ENCODE measurements at places on chromosomes 12 and 14.

DNA sequence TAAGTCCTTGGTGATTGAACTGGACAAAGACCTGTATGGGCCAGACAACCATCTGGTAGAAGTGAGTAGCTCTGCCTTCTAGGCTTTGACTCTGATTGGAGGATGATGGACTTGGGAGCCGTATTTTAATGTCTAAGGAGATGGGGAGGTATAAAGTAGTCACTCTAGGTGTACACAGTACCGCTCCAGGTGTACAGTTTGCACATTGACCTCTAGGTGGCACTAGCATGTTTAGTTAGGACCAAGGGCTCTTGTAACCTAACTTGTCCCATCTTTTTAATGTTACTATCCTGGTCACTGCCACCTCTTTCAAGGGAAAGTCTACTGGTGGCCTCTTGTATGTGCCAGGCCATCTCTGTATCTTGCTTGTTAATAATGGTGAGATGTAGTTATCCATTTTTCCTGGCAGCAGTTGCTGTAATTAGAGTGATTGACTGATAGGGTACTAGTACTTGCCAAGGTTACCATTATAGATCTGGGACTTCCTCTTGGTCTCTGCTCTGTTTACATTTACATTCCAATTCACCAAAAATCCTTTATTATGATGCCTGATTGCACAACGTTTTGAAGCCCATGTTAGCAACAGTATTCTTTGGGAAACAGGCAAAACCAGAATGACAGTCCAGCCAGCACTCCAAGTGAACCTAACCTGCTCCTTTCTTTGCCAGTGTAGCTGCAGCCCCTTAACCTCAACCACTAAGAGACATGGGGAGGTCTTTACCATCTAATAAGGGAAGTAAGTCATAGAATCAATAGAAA, 3.6 kb downstream of the SMARCD1 start:
- no peak for DNase-seq

DNA sequence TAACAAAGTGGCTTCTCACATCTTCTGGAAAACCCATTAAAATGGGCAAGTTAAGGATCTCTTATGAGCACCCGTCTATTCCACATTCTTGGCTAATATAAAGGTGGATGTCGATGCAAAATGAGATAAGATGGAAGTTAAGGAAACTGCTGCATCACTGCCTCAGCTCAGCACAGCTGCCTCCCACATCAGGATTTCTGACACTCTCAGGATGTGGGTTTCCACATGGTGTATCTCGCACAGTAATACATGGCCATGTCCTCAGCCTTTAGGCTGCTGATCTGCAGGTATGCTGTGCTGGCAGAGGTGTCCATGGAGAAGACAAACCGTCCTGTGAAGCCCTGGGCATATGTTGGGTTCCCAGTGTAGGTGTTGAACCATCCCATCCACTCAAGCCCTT, 1348.0 kb downstream of the TMEM121 start:
- no peak for DNase-seq

GRCh38 chr12:16163901-16164300, 113.6 kb downstream of the SLC15A5 start:
- no peak for DNase-seq

DNA sequence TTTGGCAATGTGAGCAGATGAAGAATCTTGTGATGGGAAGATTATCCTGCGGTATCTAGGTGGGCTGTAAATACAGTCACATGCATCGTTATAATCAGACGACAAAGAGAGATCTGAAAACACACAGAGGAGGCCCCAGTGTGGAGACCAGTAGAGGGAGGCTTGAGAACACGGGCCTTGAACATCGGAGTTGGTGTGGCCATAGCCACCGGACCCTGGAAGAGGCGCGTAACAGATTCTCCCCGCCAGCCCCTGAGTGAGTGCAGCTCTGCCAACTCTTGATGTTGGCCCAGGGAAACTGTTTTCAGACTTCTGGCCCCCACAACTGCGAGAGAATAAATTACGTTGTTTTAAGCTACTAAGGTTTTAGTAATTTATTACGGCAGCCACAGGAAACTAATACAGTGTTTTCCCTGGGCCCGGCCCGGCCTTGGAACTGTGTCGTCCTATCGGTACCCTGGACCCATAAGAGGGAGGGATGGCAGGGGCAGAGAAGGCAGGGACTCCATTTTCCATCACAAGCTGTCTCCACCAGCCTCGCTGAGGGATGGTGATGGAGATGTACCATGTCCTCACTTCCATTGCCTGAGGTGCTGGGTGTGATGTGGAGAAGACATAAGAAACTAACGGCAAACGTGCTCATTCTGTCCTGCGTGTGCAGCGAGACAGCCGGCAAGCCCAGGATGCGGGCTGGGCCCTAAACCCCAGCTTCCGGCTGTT, 91.6 kb downstream of the NTF3 start:
- DNase-seq: no peak

GRCh38 chr12:41407232-41407799, 219.2 kb downstream of the PDZRN4 start:
- DNase-seq: no peak

DNA sequence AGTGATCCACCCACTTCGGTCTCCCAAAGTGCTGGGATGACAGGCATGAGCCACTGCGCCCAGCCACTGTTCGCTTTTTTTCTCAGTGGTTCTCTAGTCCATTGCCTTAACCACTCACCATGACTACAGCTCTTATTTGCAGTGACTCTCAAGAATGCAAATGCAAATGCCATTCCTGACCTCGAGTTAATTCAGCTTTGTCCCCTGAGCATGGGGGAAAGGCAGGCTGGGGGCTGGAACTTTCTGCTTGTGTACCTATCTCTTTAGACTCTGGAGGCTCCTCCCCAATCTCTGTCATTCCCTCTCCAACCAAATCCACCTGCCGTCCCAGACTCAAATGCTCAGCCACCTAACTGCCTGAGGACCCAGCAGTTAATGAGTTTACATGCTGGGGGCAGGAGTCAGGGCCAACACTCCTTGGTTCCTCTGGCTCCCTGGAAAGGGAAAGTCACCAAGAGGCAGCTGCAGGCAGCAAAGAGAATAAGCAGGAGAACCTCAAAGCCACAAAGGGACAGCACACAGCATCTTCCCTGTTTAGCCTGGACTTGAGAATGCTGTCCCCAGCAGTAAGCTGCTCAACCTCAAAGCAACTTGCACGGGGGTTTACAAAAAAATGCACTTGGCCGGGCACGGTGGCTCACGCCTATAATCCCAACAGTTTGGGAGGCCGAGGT, 5.3 kb upstream of the HNF1A start:
- no peak for DNase-seq

DNA sequence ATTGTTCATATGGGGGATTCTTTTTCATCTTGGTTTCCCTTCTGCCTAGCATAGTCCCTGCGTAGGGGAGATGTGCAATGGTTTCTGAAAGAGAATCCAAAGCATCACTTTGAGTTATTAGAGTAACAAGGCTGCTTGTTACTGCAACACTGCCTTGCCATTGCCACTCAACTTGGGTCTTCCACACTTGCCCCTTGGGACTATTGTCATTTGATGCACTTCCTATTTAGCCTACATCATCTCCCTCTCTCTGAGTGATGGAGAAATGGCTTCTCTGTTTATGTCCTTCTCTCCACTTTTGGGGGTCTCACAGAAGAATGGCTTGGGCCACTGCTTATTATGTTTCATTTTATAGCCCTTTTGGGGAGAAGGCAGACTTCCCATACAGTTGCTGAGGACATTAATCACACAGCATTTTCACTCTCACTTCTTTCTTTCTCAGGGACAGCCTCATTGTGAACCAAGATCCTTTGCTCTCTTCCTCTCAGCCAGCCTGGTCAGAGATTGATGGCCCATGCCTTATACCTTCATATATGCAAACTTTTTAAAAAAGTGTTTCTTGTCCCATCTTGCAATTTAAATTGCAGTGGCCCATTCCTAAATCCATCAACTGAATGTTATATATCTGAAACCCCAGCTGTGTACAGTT, 50.8 kb upstream of the POC1B start:
- DNase-seq: no peak

- no peak for DNase-seq
Measured at GRCh38 chr14:52852810-52853521, 61.6 kb upstream of the GNPNAT1 start.

DNA sequence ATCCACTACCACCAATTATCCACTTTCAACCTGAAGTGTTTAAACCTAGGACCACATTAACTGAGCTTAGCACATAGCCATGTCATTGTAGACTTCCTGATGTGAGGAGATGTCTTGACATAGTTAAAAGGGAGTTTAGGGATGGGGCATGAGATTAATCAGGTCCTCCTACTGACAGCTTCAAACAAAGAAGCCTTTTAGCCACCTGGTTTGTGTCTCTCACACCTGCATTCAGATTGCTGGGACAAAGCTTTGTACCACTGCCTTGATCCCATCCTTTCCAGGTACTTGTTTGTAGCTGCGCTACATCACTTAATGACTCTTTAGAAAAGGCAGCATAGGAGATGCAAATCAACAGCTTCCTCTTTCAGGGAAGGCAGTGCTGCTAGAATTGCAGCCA, 340.7 kb upstream of the DDHD1 start:
- no peak for DNase-seq

DNA sequence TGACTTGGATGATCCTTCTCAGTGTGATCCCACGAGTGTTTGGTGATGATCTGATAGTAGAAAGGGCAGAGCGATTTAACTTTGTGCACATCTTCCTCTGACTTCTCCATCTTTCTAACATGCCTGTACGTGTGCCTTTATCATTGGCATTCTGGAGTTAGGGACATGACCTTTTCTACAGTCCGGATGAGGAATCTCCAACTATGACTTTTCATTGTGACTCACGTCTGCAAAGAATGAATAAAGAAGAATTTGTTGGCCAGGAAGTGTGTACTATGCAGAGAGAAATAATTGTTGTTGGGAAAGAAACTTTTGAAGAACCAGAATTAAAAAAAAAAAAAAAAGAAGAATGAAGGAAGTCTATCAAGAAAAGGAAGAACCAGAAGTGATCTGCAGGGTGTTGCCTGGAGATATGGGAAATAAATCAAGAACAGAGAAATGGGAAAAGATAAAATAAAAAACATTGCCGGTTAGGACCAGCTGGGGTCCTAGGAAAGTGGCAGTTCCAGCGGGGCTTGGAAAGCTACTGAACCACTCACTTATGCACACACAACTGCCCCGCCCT, 25.3 kb downstream of the PPFIBP1 start:
- DNase-seq: no peak

- DNase-seq: no peak
Measured at GRCh38 chr12:56884421-56884820, 49.8 kb downstream of the SDR9C7 start.

GRCh38 chr14:100709289-100710284, 17.1 kb upstream of the DLK1 start:
- DNase-seq: no peak

- no peak for DNase-seq
Measured at GRCh38 chr12:85765453-85765869, 70.7 kb downstream of the RASSF9 start.

DNA sequence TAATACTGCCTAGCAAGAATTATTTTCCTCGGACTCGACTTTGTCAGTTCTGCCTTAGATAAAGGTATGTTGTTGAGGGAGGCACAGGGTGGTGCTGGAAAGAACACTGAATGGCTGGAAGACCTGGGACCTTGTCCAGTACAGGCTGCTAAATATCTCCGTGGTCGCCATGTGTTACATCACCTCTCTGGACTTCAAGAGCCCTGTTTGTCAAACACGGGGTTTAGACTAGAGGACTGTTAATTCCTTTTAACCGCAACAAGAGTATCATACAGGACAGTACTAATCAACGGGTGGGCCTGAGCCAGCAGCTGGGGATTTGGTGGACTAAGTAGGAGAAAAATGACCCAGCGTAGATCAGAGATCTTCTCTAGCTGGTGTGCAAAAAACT, 476.3 kb downstream of the LRIG3 start:
- DNase-seq: no peak

DNA sequence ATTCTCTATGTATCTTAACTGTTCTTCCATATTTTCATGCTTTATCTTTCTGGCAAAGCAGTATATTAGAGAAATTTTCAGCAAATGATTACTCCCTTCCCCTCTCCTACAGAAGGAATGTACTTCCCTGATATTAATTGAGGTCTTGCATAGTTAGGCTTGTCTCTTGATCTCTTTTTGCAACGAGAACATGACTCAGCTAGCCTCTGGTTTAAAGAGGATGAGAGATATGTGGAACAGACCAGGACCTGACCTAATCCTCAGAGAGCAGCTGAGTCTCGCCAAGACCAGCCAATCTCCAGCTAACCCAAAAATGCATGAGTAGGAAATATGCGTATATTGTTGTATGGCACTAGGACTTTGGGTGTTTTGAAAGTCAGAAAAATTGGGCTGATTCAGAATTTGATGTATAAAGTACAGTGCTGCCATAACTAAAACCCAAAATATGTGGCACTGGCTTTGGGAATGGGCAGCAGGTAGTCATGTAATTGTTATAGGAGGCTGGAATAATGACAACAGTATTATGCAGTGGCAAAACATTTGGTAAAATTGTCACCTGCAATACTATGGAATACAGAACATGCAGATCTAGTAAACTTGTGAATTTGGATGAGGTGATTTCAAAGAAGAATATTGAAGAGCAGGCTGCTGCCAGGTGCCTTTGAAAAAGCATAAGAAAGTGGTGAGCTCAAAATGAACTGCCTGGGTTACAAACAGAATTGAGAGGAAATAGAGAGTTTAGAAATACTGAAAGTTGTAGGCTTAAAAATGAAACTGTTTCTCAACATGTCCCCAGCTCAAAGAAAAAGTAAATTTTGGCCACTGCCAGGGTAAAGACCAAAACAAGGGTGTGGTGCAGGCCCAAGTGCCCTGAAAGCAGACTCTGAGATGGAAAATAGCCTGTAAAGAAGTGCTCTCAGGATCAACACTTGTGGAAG, 9.3 kb upstream of the USP15 start:
- DNase-seq: no peak

DNA sequence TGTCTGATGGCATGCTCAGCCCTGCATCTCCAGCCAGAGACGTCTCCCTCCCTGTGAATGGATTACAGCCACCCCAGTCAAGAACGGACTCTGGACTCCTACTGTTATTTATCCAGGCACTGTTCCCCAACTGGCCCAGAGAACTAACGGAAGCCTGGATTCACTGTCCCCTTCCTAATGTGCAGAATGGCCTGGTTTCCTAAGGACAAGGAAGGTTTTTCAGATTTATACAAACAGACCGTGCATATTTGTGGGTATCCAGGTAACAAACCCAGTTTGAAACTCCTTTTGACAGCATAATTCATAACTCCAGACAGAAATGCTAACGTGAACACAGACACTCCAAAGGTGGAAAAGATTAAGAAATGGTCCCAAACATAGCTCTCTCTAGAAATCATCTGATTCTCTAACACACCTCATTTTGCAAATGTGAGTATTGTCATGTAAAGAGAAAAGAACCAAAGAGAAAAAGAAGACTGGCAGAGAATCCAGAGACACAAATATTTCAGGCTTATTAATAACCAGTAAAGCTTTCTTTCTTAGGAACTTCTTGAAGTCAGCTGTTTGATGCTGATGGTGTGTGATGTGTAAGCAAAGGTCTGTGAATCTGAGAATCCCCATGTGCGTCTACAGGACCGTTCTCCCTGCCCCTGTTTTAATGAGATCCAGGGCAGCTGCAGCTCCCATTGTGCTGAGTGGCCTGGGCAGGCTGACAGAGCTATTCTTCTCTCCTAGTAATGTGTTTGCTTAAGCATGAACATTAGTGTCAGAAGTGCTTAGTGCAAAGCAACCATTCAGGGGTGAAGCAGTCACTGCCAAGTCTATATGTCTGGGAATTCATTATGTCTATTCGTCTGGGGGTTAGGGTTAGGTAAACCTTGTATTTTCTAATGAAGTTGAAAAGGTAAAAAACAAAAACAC, 86.8 kb upstream of the HIF1A start:
- no peak for DNase-seq

- DNase-seq: no peak
Measured at GRCh38 chr14:89123851-89124250, 293.2 kb downstream of the FOXN3 start.
